ENCODE measurements at places on chromosomes 11 and 22.

GRCh38 chr11:25317216-25317615 is 820.4 kb downstream of the LUZP2 start:
- DNase-seq: no peak

- DNase-seq: no peak
Observed at GRCh38 chr11:83827520-83827919, 541.4 kb upstream of the CCDC90B start.

DNA sequence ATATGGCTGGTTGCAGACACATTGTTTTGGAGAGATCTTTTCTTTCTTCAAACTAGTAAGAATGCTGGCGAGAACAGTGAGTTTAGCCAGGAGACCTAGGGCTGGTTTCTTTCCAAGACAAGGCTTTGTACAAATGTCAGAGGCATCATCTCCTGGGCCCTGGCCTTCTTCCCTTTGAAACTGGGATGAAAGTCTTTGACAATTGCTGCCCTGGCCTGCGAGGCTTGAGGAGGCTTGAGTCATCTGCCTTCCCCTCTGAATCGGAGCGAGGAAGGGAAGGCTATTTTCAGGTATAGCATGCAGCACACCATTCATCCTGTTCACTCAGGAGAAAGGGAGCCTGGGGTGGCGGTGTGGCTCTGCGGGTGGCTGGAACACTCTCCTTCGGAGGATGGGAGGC is 21.5 kb upstream of the PARVG start:
- DNase-seq: no peak

DNA sequence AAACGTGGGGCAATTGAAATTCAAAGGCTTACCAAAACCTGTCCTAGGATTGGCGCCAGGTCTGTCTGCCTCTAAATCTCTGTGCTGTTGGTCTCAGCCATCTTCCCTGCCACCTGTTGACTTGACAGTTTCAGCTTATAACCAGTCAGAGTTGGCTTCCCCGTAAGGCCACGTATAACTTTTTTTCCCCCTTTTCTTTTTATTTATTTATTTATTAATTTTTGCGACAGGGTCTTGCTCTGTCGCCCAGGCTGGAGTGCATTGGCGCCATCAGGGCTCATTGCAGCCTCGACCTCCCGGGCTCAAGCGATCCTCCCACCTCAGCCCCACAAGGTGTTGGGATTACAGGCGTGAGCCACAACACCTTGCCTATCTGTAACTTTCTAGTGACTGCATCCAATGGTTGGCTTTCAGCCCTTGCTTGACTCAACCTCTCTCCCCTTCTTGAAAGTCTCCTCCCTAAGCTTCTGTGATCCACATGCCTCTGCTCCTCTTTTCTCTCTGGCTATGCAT is 1.4 kb upstream of the SYVN1 start:
- no peak for DNase-seq

DNA sequence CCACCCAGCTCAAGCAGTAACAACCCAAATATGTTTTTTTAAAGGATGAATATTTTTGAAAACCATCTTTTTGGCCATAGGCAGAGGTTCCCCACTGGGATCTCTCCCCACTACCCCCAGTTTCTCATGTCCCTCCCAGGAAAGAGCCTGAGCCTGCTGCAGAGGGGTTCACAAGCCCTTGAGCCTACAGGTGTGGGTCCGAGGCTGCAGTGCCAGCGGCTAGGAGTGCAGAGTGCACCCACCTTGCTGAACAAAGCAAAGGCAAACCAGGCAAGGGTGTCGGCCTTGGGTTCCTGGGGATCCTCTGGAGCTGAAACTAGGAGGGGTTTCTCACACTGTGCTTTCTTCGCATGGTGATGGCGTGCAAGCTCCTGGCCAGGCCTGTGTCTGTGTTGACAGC is 35.0 kb downstream of the GNAZ start:
- no peak for DNase-seq
